SJCRH30 (cell line): ENCODE measurements at places on chromosomes 11 and 22.
A peak's percentile ranks its signal among the peaks of the same experiment; 100 is the strongest.

- H3K27me3 ChIP-seq: no peaks in the 10 kb centered on the region
- H3K27ac ChIP-seq: no peak overlapping the region
- H3K4me1 ChIP-seq: peaks cover 6% of the 10 kb centered on the region; the same call in 1 of the 2 replicates
- DNase-seq: peak; percentile 13
Observed at GRCh38 chr11:120228794-120229384, 11.1 kb upstream of the POU2F3 start.

DNA sequence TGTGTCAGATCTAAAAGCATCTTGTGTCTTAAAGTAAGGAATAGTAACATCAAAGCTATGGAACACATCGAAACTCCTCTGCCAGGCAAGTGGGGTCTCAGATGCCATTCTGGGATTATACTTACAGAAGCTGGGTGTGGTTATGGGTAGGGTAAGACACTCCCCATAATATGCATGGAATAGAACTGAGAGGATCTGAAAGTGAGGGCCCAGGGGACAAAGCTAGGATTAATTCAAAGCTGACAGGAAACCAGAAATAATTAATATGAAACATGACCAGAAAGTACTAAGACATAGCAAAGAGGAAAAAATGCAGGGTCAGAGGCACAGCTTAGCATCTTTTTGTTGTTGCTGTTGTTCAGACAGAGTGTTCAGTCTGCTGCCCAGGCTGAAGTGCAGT, 40.2 kb upstream of the EED start:
- no peak for DNase-seq
- no peaks in the 10 kb centered on the region for H3K36me3 ChIP-seq
- H3K27ac ChIP-seq: no peak overlapping the region
- no peaks in the 10 kb centered on the region for H3K27me3 ChIP-seq

DNA sequence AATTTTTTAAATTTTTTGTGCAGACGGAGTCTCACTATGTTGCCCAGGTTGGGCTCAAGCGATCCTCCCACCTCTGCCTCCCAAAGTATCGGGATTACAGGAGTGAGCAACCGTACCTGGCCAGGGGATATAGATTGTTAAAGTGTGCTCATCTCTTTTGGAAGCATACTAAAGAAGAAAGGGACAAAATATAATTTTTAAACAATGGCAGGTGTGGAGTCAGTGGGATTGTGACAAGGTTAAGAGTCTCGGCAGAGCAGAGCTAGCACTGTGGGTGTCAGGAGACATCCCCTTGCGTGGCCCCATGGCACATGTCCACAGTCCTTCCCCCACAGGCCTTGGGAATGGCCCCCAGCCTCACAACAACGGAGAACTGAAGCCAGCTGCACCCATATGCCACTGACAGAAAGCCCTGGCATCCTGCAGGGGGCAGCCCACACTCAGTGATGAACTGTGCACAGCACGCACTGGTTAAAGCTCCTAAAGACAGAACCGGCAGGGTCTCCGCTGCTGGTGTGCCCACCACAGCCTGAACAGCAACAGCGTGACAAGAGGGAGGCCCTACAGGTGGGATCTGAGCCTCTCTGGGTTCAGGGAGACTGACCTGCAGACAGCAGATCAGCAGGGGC, 29.9 kb downstream of the SERPIND1 start:
- H3K4me1 ChIP-seq: 0 out of 2 replicates have a peak, but pooled peaks cover 2% of the 10 kb centered on the region
- peaks cover 53% of the 10 kb centered on the region for H3K36me3 ChIP-seq
- DNase-seq: no peak
- no peak overlapping the region for H3K4me3 ChIP-seq

- peaks cover 24% of the 10 kb centered on the region for H3K36me3 ChIP-seq
- H3K4me3 ChIP-seq: no peak overlapping the region
- no peak for DNase-seq
Observed at GRCh38 chr11:68166969-68167368, 45.8 kb upstream of the CHKA start.

DNA sequence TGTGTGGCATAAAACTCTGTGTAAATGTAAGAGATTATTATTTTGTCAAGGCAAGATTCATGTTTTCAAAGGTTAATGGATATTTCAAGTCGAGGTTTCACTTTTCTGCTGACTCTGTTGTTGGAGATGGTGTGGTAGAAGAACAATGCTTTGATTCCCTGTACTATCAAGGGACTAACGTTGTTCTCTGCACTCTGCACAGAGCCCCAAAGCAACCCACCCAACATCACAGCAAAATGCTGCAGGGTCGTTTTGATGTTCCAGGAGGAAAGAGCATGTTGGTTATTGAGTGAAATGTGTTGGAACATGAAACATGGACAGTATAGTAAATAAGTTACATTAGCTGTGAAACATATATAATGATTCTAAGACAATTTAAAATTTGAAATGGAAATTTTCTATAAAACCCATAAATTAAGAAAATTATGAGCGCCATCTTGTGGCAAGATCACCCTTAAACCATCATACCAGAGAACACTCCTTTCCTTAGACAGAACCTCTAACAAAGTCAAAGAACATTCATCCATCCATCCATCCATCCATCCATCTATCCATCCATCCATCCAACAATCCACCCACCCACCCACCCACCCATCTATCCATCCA, 164.4 kb upstream of the ZBED5 start:
- DNase-seq: peak; percentile 58
- H3K36me3 ChIP-seq: no peaks in the 10 kb centered on the region
- H3K4me3 ChIP-seq: no peak overlapping the region
- no peaks in the 10 kb centered on the region for H3K27me3 ChIP-seq
- peaks cover 6% of the 10 kb centered on the region; the same call in 1 of the 2 replicates for H3K4me1 ChIP-seq
- no peak overlapping the region for H3K27ac ChIP-seq

- H3K4me1 ChIP-seq: peaks cover 6% of the 10 kb centered on the region
- no peak for DNase-seq
- H3K36me3 ChIP-seq: no peaks in the 10 kb centered on the region
- H3K4me3 ChIP-seq: no peak overlapping the region
Observed at GRCh38 chr11:100791103-100791502, 104.0 kb downstream of the ARHGAP42 start.

GRCh38 chr11:68617925-68618809, 66.2 kb upstream of the GAL start:
- peaks cover 20% of the 10 kb centered on the region for H3K36me3 ChIP-seq
- no peak overlapping the region for H3K4me3 ChIP-seq
- DNase-seq: no peak
- no peaks in the 10 kb centered on the region for H3K4me1 ChIP-seq

DNA sequence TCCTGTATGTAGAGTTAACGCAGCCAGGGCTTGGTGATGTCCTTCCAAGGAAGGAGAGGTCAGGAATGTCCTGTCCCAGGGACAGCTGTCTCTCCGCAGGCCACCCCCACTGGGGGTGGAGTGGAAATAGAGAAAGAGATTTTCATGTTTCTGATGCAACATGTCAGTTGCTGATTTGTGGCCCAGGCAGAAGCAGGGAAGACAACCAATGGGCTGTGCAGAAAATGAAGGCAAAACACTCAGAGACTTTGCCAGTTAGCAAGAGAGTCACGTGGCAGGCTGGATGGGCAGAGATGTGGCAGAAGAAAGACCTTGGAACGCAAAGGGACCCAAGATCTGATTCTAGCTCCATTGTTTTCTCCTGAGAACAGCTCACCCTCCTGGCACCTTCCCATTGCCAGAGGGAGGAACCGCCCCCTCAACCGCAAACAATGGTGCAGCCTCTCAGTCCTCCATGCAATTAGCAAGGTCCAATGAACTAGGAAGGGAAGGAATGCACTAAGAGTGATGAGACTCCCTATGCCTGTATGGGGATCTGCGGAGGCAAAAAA, 71.0 kb downstream of the SYN3 start:
- no peaks in the 10 kb centered on the region for H3K27me3 ChIP-seq
- peak; percentile 80 for DNase-seq
- H3K4me1 ChIP-seq: peaks cover 16% of the 10 kb centered on the region
- no peak overlapping the region for H3K4me3 ChIP-seq
- H3K27ac ChIP-seq: peak overlapping the region; percentile 66
